ENCODE measurements at places on chromosomes 1 and 21.

DNA sequence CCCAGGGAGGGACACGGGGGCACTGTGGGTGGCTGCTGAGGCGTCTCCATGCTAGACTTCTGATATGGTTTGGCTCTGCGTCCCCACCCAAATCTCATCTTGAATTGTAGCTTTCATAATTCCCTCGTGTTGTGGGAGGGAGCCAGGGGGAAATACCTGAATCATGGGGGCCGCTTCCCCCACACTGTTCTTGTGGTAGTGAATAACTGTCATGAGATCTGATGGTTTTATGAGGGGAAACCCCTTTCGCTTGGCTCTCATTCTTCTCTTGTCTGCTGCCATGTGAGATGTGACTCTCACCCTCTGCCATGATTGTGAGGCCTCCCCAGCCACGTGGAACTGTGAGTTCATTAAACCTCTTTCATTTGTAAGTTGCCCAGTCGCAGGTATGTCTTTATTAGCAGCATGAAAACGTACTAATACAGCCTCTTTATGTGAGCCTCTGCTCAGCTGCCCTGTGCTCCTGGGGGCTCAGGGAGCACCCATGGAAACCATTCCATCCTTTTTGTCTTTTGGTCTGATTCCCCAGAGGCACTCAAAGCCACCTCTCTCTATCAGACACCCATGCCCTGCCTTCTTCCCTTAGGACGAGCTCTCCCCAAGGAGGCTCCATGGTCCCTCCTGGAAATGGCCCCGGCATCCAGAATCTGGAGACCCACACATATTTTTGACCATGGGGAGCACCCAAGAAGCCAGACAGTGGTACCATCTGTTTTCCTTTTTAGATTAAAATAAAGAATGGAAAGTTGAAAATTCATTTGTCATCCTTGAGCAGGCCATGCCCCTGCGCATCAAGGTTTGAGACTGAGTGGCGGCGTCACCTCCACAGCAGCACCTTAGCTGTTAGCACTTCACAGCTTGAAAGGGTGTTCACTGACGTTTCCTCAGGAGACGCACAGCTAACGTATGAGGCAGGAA, 65.9 kb upstream of the FAM20B start:
- no peak for DNase-seq

GRCh38 chr1:84603223-84603622, 29.0 kb upstream of the CTBS start:
- DNase-seq: no peak

GRCh38 chr1:56715156-56715555, 70.0 kb downstream of the PRKAA2 start:
- no peak for DNase-seq

DNA sequence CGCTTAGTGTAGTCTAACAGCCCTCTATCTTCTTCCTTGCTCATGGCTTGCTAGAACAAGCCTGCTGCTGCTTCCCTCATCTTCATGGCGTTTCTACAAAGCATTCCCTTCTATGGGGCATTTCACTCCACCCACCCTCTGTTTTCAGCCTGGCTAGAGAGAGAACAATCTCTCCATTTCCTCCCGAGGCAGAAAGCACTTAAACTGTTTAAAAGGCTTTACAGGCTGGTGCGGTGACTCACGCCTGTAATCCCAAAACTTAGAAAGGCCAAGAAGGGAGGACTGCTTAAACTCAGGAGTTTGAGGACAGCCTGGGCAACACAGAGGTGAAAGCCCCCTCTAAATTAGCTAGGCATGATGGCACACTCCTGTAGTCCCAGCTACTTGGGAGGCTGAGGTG, 17.8 kb downstream of the ORC1 start:
- DNase-seq: no peak

GRCh38 chr1:15381805-15382204, 27.9 kb upstream of the EFHD2 start:
- no peak for DNase-seq

DNA sequence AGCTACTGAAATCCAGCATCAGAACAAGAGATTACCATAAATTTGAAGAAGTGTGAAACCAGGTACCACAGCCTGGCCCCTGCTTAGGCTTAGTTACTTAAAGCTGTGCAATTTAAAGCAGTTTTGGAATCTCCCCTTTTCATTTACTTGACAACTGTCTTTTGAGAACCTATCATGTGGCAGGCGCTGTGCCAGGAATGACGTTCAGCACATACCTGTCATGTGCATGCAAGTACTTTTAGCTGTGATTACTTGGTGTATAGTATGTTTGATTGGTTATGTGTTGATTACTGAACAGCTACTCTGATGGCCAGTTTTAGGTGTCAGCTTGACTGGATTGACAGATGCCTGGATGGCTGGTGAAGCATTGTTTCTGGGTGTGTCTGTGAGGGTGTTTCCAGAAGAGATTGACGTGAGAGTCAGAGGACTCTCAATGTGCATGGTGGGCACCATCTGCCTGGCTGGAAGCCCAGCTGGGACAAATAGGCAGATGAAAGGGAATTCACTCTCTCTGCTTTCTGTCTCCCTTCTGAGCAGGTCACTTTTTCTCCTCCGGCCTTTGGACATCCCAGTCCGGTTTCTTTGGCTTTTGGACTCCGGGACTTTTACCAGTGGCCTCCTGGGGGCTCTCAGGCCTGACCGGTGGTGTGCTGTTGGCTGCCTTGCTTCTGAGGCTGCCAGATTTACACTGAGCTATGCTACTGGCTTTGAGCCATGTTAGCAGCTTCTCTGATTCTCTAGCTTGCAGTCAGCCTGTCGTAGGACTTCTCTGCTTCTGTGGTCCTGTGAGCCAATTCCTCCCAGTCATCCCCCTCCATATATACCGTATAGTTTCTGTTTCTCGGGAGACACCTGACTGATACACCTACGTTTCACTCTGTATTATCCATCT, 178.0 kb downstream of the RYR2 start:
- no peak for DNase-seq

GRCh38 chr1:3479511-3480368, 25.3 kb downstream of the ARHGEF16 start:
- no peak for DNase-seq

GRCh38 chr1:178052650-178053461, 41.0 kb upstream of the RASAL2 start:
- no peak for DNase-seq

DNA sequence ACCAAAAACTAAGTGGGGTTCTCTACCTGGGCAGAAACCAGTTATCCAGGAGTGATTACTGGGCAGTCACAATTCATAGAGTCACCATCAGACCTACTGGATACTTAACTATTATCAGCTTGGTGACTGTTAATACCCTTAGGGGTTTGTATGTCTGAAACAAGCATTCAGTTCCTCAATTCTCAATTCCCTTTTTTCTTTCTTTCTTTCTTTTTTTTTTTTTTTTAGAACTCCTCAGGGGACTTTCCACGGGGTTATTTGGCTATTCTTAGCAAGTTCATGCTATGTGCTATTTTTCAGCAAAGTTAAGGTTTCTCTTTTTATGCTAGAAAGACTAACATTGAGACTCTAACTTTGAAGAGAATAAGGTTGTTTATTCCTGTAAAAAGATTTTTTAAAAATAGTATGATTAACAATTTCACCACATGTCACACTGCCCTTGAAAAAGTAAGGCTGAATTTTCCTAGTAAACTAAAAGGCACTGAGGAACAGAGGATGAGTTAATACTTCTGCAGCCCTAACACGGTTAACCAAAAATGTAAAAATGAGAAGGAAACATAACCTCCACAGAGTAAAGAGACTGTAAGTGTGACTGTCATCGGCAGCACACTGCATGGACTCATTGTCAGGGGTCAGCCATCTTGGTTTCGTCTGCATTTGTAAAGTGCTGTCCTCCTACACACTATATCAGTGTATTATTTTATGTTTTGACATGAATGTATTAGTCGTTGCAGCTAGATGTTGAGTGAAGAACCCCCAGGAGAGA, 310.2 kb downstream of the NTNG1 start:
- DNase-seq: no peak

DNA sequence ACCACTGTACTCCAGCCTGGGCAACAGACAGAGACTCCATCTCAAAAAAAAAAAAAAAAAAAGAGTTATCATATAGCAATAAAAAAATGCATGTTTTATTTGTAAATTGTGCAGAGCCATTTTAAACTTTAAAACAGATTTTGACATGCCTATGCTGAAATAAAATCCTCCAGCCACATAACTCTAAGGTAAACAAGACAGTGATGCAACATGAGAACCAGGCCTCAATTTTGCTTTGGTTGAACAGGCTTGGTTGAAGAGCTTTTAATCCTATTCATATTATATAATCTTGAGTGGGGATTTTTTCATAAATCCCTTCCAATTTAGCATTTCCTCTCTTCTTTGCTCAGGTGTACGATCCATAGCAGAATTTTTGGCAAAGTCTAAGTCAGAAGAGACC, 26.1 kb downstream of the ARMH1 start:
- no peak for DNase-seq

DNA sequence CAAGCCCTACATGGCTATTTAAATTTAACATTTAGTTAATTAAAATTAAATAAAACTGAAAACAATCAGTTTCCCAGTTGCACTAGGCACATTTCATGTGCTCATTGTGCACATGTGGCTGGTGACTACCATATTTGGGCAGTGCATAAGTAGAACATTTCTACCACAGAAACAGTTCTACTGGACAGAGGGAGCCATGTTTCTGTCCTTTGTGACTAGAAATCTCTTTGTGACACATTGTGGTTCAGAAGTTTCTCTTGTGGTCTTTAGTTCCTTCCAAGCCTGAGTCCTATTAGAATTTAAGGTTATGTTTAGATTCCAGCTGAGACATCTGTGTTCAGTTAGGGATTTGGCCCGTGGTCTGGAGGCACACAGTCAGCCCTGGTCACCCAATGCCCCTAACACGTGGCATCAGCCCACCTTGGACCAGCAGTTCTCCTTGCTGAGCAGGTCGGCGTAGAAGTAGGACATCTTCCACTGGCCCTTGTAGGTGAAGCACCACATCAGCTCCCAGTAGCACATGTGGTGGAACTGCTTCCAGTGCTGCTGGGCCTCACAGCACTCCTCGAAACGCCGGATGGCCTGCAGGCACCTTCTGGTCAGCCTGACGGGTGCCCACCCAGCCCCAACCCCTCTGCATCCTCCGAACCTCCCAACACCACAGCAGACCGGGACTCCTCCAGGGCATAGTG, 29.1 kb downstream of the TTC39A start:
- no peak for DNase-seq

DNA sequence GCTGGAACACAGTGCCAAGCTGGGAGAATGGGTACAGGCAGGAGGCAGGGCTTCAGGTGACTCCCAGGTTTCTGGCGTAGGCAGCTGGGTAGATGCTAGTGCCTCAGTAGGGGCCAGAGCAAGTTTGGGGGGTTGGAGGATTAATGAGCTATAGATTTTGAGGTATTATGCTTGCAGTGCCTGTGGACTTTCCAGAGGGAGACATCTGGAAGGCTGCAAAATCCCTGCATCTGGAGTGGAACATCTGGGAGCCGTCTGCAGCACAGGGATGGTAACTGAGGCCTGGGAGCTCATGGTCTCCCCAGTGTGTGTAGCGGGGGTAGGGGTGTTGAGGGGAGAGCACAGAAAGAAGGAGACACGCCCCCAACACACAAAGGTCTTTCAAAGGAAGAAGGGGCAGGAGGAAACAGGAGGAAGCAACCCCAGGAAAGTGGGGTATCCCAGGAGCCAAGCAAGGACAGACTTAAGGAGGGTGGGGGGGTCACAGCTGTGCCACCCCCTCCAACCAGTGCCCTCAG, 2.2 kb upstream of the PDZK1IP1 start:
- no peak for DNase-seq

GRCh38 chr1:231930257-231930947, 303.8 kb downstream of the DISC1 start:
- DNase-seq: no peak

DNA sequence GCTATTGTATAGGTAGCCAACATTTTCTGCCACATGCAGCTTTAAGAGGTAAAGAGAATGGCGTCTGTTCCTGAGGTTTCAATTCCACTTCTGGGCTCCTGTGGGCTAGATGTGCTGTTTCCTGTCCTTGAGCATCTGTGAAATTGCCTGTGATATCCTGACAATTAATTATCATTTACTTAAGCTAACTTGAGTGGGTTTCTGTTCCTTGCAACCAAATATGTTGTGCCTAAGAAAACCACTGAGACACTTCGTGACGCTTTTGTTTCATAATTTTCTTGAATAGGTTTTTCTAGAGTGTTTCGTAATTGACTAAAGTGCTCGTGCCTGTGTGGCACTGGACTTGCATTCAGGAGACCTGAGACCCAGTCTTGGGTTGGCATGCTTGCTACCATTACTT, 127.3 kb upstream of the POU3F1 start:
- DNase-seq: no peak

DNA sequence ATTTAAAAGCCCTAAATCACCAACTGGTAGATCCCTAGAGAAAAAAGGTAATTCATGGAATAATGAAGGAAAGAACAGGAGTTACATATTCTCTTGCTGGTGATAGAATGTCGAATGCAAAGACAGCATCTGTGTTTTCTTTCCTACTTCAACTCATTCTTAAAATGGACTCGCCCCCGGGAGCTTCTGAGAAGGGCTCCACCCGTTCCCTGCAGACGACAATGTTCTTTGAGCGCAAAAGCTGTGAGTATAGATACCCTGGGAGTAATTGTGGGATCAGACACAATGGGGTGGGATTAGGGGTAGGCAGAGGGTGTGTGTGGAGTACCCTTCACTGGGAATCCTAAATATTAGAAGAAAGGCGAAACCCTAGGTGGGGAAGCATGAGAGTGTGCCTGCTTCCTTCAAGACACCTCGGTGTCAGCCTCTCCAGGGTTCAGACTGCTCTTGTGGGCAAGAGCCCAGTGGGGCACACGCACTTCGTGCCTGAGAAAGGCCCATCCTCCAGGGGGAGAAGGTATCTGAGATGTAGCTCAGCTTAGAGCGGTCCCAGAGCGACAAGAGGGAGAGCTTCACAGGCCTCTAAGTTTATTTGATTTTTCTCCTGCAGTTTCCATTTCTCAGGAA, 123.3 kb upstream of the DPYD start:
- DNase-seq: no peak

GRCh38 chr21:35989138-35989735, 71.1 kb downstream of the SETD4 start:
- DNase-seq: no peak

GRCh38 chr1:243970077-243970476, 81.0 kb upstream of the ZBTB18 start:
- no peak for DNase-seq

- no peak for DNase-seq
These were observed 77.4 kb upstream of the SLC2A1 start for GRCh38 chr1:43035821-43036741.

GRCh38 chr1:217462666-217463065, 168.2 kb downstream of the GPATCH2 start:
- no peak for DNase-seq

GRCh38 chr1:12185036-12185917, 18.5 kb downstream of the TNFRSF1B start:
- DNase-seq: no peak

- DNase-seq: no peak
These were observed 13.6 kb downstream of the DNAJC11 start for GRCh38 chr1:6688001-6688400.

- no peak for DNase-seq
These were observed 14.1 kb upstream of the DEGS1 start for GRCh38 chr1:224168859-224169380.

DNA sequence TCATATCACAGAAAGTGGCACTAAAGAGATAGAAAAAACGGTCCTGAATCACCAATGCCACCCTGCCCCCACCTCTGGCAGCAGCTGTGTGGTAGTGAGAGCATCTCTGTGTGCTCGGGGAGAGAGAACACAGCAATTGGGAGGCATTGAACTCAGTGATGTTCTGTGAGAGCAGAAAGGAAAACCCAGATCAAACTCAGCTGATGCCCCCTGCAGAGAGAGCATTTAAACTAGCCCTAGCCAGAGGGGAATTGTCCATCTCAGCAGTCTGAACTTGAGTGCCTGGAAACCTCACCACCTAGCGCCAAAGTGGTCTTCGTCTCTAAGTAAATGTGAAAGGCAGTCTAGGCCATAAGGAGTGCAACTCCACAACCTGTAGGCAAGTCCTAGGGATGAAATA, 21.3 kb downstream of the SLC44A5 start:
- no peak for DNase-seq
